HuH-7 (cell line): ENCODE measurements at places on chromosomes 1 and 21.
A peak's percentile ranks its signal among the peaks of the same experiment; 100 is the strongest.

- no peak for DNase-seq
These were observed 197.3 kb downstream of the MRPL39 start for GRCh38 chr21:25409978-25410377.

DNA sequence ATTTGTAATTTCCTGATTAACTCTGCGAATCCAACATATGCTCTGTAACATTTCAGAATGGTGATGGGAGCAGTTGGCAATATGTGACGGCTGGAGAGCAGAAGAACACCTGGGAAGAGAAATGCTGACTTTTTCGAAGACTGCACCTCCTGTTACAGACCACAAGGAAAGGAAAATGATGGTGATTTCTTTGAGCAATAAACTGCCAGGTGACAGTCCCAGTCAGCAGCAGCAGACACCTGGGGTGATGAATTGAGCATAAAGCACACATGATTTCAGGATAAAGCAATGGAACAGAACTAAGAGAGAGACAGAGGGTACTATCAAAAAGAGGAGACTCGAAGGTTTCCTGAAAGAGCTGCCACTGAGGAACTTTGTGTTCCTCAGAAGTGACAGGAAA is 528.6 kb downstream of the NEGR1 start:
- no peak for DNase-seq

GRCh38 chr1:179825206-179825605 is 52.4 kb downstream of the TOR1AIP2 start:
- DNase-seq = no peak

- DNase-seq = no peak
These were observed 46.8 kb upstream of the NPL start for GRCh38 chr1:182742780-182743179.

DNA sequence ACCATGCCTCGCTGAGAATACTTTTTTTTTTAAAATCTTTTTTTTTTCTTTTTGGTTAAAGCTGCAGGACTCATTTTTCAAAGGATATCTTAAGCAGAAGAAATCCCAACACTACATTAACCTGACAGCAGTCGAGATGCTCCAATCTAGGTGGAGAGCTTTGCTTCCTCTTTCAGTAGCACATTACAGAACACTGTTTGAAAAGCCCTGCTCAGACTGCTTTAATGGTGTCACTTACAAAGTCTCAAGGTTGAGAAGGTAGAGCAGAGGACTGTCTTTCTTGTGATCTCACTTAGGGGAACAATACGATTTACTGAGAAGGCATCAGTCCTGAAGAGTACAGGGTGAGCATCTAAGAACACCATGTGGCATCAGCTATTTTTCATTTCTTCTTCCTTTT is 21.0 kb upstream of the CPLANE2 start:
- no peak for DNase-seq

- DNase-seq = no peak
These were observed 641.0 kb upstream of the CAMK1G start for GRCh38 chr1:208942394-208943130.

DNA sequence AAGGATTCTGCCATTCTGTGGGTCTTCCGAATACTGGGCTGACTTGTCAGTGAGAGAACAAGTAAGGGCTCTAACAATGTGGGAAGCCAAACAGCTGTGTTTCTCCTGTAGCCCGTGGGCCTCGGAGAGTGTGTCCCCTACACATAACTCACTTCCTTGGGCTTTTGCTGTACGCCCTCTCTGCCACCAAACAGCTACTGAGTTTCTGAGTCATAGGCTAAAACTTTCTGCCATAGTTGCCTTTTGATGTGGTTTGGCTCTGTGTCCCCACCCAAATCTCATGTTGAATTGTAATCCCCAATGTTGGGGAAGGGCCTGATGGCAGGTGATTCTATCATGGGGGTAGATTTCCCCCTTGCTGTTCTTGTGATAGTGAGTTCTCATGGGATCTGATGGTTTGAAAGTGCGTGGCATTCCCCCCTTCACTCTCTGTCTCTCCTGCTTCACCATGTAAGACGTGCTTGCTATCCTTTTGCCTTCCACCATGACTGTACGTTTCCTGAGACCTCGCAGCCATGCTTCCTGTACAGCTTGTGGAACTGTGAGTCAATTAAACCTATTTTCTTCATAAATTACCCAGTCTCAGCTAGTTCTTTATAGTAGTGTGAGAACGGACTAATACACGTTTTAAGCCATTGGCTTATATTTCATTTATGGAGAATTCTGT is 194.8 kb upstream of the HMCN1 start:
- DNase-seq = no peak

DNA sequence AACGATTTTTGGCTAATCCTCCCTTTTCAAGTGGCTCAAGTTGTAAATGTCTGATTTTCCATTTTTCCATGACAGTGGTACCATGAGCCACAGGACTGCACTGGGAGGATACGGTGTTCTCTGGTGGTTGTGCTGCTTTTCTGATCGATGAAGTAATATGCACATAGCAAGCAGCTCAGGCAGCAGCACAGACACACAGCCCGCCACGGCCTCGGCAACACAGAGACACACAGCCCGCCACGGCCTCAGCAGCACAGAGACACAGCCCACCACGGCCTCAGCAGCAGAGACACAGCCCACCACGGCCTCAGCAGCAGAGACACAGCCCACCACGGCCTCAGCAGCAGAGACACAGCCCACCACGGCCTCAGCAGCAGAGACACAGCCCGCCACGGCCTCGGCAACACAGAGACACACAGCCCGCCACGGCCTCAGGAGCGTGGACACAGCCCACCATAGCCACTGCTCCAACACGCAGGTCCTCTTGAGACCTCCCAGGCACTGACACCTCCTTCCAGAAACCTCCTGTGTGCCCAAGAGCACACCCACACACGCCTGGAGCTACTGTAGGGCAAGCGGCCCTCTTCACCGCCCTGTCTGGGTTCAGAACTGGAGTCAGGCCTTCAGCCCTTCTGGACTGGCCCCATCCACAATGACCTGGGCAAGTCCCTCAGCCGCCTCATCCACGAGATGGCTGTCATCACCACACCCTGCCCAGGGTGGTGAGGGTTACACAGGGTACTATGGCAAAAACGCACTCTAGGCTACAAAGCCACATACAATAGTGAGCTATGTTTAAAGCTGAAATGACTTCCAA is 10.4 kb downstream of the PTTG1IP start:
- no peak for DNase-seq

GRCh38 chr1:180842052-180842451 is 70.6 kb upstream of the KIAA1614 start:
- no peak for DNase-seq

GRCh38 chr1:207762622-207763021 is 10.8 kb downstream of the CD46 start:
- no peak for DNase-seq

DNA sequence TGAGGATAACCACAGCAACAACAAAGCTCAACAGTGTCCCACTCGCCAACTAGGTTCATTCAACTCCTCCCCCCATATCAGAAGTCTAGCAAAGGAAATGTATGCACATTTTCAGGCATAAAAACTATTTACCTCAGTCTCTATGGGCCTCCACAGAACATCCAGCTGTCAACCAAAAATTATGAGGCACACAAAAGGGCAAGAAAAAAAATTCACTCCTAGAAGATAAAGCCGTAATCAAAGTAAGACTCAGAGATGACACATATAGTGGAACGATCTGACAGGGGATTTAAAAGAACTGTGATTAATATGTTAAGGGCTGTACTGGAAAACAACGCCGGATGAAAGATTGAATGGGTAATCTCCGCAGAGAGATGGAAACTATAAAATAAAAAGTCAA is 158.7 kb downstream of the NTPCR start:
- no peak for DNase-seq

GRCh38 chr1:119034359-119034758 is 46.2 kb upstream of the TBX15 start:
- DNase-seq = no peak

DNA sequence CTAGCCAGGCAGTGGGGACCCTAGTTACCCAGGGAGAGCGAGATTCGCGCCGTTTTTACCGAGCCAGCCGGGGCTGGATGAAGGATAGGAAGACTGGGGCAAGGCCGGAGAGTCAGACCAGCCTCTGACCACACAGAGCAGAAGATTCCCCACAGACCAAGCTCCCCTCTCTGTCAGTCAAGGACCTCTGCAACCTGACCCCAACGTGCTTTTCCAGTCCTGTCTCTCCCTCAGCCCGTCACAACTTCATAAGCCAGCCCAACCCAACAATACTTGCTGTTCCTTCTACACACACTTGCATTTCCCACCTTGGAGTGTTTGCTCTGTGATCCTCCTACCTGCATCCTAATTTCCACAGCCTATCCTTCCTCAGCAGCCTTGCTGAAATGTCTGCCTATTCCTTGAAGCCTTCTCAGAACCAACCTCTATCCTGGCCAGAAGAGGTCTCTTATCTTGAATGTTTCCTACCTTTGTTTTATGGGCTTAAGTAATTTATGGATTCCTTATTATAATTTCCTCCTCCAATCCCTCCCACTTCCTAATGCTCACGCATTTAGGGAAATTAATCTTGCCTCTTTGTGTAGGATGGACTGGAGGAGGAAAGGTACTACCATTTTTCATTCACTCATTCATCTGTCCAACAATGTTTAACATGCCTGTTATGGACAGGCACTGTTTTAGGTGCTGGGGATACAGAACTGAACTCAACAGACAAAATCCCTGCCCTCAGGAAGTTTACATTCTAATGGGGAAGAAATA is at the start of gene GSTM3:
Gene GSTM3, minus strand, starts transcription at position 424 of the 759 bp plus-strand sequence. CDS start 751 bp downstream, outside the sequence.
- DNase-seq = no peak

DNA sequence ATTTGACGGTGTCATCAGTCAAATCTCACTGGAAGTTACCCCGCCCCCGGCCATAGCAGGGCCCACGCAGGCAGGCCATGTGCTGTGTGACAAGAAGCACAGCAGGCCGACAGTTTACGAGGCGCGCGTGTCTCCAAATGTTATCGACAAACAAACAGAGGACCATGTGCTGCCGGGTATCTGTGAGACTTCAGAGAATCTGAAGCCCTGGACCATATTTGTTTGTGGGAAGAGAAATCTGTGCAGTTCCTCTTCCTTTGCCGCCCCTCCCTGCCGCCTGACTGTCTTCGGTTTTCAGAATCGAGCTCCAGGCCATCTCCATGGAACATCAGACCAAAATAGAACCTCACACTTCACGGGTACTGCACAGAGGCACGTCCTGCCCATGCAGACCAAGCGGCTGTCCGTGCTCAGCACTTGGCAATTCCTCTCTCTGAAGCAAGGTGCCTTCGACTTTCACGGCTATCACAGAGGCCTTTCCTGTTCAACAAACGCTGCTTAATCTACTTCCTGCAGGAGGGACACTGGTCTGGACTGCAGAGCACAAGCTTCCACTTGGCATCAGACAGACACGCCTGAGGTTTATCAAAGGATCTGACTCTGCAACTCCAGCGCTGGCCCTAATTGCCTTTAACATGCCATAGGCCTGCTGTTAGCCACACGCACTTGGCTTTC is 135.7 kb upstream of the KRTAP19-8 start:
- no peak for DNase-seq

DNA sequence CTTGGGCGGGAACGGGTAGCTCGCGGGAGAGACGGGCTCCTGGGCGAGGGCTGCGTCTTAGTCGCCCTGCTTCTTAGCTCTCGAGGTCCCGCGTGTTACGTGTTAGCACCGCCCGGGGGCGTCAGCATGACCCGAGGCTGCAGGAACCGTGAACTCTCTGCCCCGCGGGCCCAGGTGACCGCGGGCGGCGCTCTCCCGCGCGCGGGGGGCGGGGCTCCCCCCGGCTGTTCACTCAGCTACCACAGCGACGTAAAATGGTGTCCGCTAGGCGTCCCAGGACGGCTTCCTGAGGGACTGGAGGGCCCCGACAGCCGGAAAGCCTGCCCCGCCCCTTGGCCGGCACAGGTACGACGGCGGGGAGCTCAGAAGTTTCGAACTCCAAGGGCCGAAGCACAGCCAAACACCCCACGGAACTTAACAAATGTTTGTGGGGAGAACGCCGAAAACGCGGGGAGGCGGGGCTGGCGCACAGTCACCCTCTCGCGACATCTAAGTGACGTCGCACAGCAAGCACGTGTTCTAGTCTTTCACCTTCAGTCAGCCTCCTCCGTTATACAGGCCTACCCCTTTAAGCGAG is 780 bp upstream of the RBM15 start:
- DNase-seq = peak; percentile 79

DNA sequence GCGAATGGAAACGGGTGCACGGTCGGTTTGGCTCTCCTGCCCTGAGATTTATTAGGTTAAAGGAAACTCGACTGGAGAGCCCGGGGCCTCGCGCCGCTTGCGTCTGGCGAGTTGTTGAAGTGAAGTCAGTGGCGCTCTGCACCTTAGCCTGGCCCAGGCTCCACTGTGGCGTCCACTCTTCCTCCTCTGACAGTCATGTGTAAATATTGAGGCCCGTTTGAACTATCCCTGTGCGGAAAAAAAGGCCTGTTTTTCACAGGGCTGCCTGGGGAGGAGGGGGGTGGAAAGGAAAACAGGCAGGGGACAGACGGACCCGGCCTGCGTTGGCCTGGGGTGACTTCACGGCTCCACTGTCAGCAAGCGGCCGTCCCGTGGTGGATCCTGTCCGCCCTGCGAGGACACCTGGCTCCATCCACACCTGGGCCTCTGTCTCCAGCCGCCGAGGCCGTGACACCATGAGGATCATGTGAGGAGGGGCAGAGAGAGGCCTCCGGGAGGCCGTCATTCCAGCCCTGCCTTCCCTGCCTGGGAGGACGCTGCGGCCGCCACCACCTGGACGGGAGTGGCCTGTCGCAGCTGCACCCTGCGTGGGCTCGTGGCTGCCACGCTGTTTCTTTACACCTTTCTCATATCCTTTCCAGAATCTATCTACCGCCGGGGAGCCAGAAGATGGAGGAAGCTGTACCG is 59.8 kb downstream of the FAAP20 start:
- DNase-seq = no peak

DNA sequence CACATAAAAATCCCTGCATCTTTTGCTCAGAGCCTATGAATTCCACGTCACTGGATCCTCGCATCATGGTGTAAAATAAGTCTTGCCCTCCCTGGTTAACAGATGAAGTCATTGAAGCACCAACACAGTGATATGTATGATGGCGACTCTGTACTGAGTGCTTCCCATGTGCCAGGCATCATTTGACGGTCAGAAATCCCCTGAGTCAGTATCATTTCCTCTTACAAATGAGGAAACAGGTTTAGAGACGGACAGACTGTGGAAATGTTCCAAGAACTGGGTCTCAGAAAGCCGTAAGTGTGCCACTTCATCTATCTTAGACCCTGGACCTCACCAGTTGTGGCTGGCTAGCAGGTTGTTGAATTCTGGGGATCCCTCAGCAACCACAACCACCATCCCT is 5.1 kb upstream of the OLFML2B start:
- no peak for DNase-seq

DNA sequence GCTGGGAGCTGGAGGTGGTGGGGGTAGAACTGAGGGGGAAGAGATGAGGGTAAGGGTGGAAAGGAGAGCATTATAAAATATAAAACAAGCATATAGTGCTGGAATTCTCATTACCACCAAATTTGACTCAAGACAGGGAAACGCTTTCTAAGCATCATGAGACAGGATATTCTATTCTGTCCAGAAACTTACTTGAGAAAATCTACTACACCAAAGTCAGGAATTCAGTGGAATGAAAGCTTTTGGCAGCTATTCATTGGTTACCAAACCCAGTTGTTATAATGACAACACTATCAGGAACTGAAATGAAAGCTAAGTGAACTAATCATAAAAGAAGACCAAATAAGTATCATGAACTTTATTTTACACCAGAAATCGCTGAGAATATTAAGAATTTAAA is 14.5 kb downstream of the AIDA start:
- DNase-seq = no peak

- no peak for DNase-seq
These were observed 145.7 kb downstream of the KCNK2 start for GRCh38 chr1:215228193-215228592.
